ENCODE measurements at places on chromosomes 4 and X.
A peak's percentile ranks its signal among the peaks of the same experiment; 100 is the strongest.

DNA sequence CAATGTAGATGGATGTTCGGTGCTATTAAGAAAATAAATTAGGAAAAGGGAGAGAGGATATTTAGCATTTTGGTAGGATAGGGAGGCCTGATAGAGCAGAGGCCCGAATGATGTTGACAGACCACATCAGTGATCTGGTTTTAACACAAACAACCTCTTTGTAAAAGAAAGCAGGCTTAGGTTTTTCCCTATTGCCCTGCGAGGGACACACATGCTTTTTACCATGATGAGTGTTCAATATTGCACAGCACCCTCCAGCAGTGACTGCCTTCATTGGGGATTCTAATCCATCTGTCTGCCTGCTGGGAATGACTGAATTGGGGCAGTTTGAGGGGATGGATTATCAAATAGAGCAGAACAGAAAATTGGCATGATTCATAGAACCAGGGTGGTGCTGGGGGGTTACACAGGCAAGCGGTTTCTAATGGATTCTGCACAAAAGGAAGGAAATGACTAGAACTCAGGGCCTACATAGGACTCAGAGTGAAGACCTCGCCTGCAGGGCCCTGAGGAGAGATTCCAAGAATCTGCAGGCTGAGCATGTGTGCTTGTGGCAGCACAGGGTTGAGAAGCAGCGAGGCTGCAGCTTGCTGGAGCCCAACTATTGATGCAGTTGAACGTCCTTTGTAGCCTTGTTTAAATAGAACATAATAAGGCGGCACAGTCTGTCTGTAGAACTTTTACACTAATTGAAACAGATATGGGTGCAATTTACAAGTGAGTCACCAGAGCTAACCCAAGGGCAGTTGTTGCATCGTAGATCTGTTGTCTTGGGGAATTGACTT is 58.0 kb downstream of the RHOH start:
- no peak for DNase-seq

- no peak for DNase-seq
Observed at GRCh38 chr4:102586644-102587021, 85.5 kb downstream of the NFKB1 start.

DNA sequence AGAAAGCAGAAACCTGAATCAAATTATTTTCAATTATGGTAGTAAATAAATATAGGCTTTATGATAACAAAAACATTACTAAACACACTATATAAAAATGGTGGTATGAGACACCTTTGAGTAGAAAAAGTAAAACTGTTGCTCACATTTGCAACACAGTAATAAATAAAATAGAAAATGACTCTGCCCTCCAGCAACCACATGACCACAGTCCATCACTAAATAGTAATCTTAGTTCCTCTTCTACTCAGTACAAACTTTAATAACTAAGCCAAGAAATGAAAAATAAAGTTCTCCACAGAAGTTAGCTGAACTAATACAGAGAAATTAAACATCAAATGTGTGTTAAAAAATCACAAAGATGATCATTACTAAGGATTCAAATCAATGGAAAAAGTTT is 108.5 kb downstream of the ADGRA3 start:
- DNase-seq: no peak

GRCh38 chrX:96837808-96838207 is 45.9 kb upstream of the RPA4 start:
- DNase-seq: no peak

- DNase-seq: peak; percentile 53
Observed at GRCh38 chr4:112516471-112517066, 589 bp upstream of the NEUROG2 start.

DNA sequence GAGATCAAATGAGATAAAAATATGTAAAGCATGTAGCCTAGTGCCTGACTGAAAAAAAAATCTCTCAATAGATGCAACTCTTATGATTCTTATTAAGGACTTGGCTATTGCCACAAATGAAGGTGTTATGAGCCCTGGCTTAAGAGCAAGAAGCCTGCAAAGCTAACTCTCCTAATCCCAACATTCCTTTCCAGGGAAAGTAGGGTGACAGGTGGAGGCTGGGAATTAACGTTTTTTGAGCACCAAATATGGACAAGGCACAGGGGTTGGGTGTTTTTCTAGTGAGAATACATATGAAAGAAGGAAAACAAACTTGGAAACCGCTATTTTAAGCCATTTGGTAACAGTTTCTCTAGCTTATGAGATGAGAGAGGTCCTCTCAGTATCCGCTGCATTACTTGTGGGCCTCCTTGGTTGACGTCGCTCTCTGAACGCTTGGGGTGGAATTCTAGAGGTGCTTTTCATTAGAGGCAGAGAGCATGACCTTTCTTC is 2.4 kb downstream of the RHOH start:
- DNase-seq: peak; percentile 24

- DNase-seq: no peak
Observed at GRCh38 chrX:133929836-133930464, 55.4 kb downstream of the GPC3 start.

Data from B cell (primary cell).